ENCODE measurements at places on chromosomes 16 and 17. TPM values are rescaled to one million over a fixed set of nuclear protein-coding genes. Genes with fewer than 3 reads are reported as not detected.
A peak's percentile ranks its signal among the peaks of the same experiment; 100 is the strongest.

The CAMTA2 gene
- 32.4 TPM for total RNA-seq

The CX3CL1 gene
- 54.4 TPM for total RNA-seq

- DNase-seq = no peak
Measured at GRCh38 chr16:17832738-17833137, 362.0 kb upstream of the XYLT1 start.

DNA sequence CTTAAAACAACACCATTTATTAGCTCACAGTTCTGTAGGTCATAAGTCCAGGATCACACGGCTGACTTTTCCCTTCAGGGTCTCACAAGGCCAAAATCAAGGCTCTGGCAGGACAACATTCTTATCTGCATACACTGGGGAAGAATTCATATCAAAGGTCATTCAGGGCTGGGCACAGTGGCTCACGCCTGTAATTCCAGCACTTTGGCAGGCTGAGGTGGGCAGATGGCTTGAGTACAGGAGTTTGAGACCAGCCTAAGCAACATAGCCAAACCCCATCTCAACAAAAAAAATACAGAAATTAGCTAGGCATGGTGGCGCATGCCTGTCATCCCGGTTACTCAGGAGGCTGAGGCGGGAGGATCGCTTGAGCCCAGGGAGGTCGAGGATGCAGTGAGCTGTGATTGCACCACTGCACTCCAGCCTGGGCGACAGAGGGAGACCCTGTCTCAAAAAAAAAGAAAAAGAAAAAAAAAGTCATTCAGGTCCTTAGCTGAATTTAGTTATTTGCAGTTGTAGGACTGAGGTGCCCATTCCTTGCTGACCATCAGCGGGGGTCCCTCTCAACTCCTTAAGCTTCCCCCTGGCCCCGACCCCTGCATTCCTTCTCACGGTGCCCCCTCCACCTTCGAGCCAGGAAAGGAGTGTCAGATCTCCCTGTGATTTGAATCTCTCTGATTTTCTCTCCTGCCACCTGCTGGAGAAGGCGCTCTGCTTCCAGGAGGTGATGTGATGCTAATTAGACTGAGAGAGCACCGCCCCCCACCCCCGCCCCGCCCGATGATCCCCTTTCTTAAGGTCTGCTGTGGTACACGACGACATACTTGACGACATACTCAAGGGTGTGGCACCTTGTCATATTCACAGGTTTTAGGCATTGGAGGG lies 91.8 kb upstream of the CLEC18A start:
- DNase-seq = peak; percentile 53

- no peak for DNase-seq
Measured at GRCh38 chr17:20223808-20224328, 214.7 kb downstream of the SPECC1 start.

- peak; percentile 24 for DNase-seq
Measured at GRCh38 chr16:48611329-48612137, 1.6 kb upstream of the N4BP1 start.

Measured in heart left ventricle (tissue), 16 donors.